ENCODE measurements at places on chromosomes 11 and 22. TPM values are rescaled to one million over a fixed set of nuclear protein-coding genes. Genes with fewer than 3 reads are reported as not detected.

DNA sequence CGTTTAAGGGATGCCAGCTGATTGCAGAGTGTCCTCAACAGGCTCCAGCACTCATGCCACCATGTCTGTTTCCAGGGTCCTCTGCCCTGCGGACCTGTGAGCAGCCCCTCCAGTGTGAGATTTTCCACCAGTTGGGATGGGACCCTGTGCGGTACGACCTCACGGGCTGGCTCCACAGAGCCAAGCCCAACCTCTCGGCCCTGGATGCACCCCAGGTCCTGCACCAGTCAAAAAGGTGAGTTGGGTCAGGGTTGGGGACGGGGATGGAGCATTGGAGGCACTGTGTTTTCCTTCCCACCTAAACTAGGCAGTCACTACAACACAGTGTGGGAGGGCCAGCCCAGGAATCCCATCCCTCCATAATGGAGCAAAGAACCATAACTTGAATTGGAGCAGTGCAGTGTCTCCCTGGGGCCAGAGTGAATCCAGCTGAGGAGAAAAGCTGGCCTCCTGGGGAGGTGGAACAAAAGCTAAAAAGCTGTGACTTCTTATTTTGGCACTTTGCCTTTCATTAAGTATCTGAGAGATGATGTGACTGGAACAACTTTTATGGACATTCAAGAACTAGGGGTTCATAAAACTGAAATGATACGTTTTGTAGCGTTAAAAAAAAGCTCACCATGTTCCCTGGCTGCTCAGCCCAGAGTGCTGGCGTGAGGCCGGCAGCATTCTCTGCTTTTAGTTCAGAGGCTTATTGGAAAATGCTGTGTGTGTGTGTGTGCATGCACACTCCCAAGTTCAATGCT lies 101.8 kb downstream of the MYO18B start:
- no peaks in the 10 kb centered on the region for H3K27me3 ChIP-seq
- no peaks in the 10 kb centered on the region for H3K36me3 ChIP-seq
- no peaks in the 10 kb centered on the region for H3K4me1 ChIP-seq
- H3K4me3 ChIP-seq: no peak overlapping the region
- no peak overlapping the region for H3K27ac ChIP-seq

The FAM227A gene
- polyA plus RNA-seq: not detected

GRCh38 chr11:8833568-8834315 lies 77.2 kb upstream of the AKIP1 start:
- no peak overlapping the region for H3K4me3 ChIP-seq
- H3K27me3 ChIP-seq: no peaks in the 10 kb centered on the region
- no peaks in the 10 kb centered on the region for H3K36me3 ChIP-seq
- no peak overlapping the region for H3K27ac ChIP-seq
- no peak for DNase-seq

The KRTAP5-8 gene
- polyA plus RNA-seq: not detected

DNA sequence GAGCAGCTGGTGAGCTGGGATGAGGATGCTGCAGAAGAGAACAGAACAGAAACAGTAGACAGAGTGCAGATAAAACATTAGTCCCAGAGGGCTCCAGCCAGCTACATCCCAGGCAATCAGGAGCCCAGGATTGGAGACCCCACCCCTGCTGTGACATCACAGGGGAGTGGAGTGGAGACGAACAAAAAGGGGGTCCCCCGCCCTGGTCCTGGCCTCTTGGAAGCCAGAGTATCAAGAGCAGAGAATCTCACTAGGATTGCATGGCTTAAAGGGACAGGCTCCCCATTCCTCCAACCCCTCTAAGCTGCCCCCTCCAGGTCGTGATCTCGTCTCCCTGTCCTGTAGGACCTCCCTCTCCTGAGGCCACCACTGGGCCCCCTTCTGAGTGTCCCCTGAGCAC lies at the start of gene P2RX3:
Gene P2RX3, plus strand, starts transcription at position 211 of the 400 bp plus-strand sequence. CDS start 199 bp downstream, outside the sequence.
- no peaks in the 10 kb centered on the region for H3K27me3 ChIP-seq
- no peak for DNase-seq
- H3K4me3 ChIP-seq: no peak within 1 kb of the TSS
- H3K4me1 ChIP-seq: peaks cover 18% of the 10 kb centered on the region

DNA sequence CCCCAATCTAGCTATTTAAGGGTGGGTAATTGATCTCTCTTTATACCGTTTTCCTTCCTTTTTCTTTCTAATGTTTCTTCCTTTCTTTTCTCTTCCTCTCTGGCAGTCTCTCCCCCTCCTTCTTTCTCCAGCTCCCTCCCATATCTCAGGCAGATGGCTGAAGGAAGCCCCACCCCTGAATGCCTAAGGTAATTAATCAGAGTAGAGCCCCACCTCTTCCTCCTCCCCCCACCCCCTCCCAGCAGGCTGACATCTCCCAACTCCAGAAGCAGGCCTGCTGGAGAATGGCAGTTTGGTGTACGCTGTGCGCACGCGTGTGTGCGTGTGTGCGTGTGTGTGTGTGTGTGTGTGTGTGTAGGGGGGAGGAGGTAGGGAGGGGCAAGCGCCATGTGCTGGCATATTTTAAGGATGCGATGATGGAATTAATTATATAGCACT lies 122.6 kb downstream of the APOL5 start:
- no peak overlapping the region for H3K27ac ChIP-seq
- H3K4me1 ChIP-seq: peaks cover 23% of the 10 kb centered on the region
- H3K27me3 ChIP-seq: peaks cover 8% of the 10 kb centered on the region
- no peak for DNase-seq
- H3K4me3 ChIP-seq: peak overlapping the region; percentile 9

DNA sequence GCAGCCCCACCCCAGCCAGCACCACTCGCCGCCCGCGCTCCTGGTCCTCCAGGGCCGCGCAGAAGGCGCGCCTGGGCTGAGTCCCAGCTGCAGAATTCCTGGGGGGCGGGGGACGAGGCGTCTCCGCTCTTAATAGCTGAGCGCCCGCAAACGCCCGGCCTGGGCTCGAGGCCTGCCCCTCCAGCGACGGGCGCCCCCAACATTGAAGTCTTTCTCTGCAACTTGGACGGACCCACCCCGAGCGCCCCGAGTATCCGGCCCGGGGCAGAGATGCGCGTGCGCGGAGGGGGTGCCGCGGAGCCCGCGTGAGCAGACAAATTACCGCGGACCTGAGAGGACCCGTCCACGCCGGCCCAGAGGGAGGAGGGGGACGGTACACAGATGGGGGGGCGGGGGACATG lies 6.7 kb upstream of the SYT7 start:
- H3K36me3 ChIP-seq: no peaks in the 10 kb centered on the region
- peaks cover 14% of the 10 kb centered on the region for H3K4me1 ChIP-seq

The PATE2 gene
- polyA plus RNA-seq: not detected

DNA sequence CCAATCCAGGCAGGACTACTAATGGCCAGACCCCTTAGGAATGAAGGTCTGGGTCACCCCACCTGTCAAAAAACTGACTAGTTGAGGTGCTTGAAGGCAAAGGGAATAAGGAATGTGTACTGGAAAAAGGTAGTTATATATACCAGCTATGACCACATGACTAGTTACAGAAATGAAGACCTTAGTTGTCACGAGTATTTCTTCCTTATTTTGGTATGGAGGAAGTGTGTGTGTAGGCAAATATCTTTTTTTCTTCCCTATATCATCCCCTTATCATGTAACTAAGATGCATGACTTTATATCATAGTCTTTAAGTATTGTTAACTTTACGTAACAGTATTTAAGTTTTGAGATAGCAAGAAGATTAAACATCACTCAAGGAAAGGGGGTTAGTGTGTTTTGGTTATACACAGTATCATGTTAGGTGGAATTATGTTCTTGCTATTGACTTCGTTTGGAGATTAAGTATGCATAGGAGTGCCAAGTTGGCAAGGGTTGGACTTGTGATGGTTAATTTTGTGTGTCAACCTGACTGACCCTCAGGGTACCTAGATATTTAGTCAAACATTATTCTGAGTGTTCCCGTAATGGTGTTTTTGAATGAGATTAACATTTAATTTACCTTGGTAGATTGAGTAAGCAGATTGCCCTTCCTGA lies 38.2 kb upstream of the NARS2 start:
- H3K27ac ChIP-seq: no peak overlapping the region
- no peak overlapping the region for H3K4me3 ChIP-seq
- H3K36me3 ChIP-seq: no peaks in the 10 kb centered on the region

DNA sequence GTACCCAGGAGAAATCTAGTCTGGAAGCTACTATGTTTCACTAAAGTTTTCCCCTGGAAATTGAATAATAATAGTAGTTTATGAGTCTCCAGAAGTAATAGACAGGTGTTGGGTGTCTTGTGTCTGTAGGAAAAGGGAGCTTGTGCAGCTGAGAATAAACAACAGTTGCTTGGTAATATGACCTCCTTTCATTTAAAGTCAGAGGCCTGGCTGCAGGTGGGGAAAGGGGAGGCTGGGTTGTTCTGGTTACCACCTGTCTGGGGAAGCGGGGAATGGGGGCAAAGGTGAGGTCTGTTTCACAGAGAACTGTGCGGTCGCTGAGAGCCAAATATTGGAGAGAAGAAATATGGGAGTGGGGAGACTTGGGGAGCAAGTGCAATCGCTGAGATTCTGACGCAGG lies 3.3 kb upstream of the GRAMD1B start:
- H3K27ac ChIP-seq: no peak overlapping the region
- H3K27me3 ChIP-seq: no peaks in the 10 kb centered on the region
- no peak for DNase-seq
- peaks cover 18% of the 10 kb centered on the region for H3K4me1 ChIP-seq

DNA sequence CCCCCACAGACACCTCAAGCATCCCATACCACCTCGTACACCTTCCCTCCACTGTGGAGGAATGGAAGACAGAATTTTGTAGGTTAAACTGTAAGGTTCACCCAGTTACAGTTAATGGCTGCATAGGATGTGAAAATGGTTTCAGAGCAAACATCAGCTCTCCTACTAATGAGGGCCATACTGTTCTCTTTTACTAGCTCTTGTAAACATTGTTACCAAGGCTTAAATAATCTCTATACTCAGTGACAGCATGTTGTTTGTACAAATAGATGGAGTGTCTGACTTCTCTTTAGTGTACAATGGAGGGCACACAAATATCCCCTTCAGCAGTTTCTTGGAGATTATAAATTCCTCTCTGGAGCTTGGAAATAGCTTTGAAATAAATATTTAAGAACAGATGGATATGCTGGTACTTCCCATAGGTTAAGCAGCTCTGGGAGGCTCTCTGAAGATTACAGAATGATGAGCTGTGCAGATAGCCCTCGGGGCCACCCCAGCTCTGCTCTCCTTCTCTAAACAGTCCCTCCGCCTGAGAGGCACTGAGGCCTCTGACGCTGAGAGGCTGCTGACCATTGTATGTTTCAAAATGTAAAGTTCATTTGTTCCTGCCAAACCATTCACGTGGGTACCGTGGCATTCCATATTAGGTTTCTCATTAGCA lies 25.7 kb downstream of the TTC12 start:
- H3K27me3 ChIP-seq: no peaks in the 10 kb centered on the region
- no peak overlapping the region for H3K4me3 ChIP-seq
- no peak overlapping the region for H3K27ac ChIP-seq
- no peaks in the 10 kb centered on the region for H3K4me1 ChIP-seq
- no peaks in the 10 kb centered on the region for H3K36me3 ChIP-seq

DNA sequence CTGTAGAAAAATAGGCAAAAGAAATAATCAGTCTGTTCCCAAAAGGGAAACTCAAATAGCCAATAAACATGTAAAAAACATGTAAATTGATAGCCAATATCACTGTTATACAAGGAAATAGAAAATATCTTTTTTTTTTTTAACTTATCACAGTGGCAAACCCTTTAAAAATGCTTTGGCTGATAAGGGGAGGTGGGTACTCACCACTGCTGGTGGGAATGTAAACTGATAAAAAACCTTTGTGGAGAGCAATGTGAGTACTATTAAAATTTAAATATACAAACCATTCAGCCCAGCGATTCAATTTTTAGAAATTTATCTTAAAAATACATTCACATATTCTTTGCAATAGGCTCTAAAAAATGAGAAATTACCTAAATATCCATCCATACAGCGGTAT lies 3.6 kb downstream of the RPUSD4 start:
- peaks cover 50% of the 10 kb centered on the region for H3K36me3 ChIP-seq
- H3K27ac ChIP-seq: no peak overlapping the region
- no peaks in the 10 kb centered on the region for H3K27me3 ChIP-seq
- H3K4me3 ChIP-seq: no peak overlapping the region
- DNase-seq: no peak

DNA sequence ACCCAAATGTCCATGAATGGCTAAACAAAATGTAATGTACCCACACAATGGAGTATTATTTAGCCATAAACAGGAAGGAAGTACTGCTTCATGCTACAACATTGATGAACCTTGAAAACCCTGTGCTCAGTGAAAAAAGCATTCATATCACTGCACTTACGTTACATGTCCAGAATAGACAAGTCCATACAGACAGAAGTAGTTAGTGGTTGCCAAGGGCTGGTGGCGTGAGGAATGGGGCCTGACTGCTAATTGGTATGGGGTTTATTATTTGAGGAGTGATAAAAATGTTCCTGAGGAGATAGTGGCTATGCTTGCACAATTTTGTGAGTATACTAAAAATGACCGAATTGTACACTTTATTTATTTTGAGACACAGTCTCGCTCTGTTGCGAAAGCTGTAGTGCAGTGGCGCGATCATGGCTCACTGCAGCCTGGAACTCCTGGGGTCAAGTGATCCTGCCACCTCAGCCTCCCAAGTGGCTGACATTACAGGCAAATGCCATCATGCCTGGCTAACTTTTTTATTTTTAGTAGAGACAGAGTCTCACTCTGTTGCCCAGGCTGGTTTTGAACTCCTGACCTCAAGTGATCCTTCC lies 7.7 kb upstream of the SYVN1 start:
- no peaks in the 10 kb centered on the region for H3K4me1 ChIP-seq
- no peaks in the 10 kb centered on the region for H3K36me3 ChIP-seq
- no peak overlapping the region for H3K27ac ChIP-seq
- H3K4me3 ChIP-seq: no peak overlapping the region
- no peaks in the 10 kb centered on the region for H3K27me3 ChIP-seq

The GRIA4 gene
- not detected for polyA plus RNA-seq

The MMP10 gene
- not detected for polyA plus RNA-seq

The PNPLA5 gene
- not detected for polyA plus RNA-seq

The SPON1 gene
- not detected for polyA plus RNA-seq

The ELMOD1 gene
- not detected for polyA plus RNA-seq

GRCh38 chr22:17944256-17944655 lies 80.1 kb downstream of the MICAL3 start:
- H3K4me3 ChIP-seq: no peak overlapping the region
- H3K36me3 ChIP-seq: no peaks in the 10 kb centered on the region
- H3K4me1 ChIP-seq: no peaks in the 10 kb centered on the region

The TEX12 gene
- not detected for polyA plus RNA-seq

- H3K27me3 ChIP-seq: no peaks in the 10 kb centered on the region
- no peaks in the 10 kb centered on the region for H3K4me1 ChIP-seq
- no peak overlapping the region for H3K27ac ChIP-seq
Measured at GRCh38 chr22:47814474-47814873, 1052.0 kb downstream of the TBC1D22A start.

The ZNF215 gene
- not detected for polyA plus RNA-seq

- no peaks in the 10 kb centered on the region for H3K36me3 ChIP-seq
Measured at GRCh38 chr11:77300695-77301094, 791 bp downstream of the GDPD4 start.

- no peak overlapping the region for H3K27ac ChIP-seq
- no peak overlapping the region for H3K4me3 ChIP-seq
- H3K36me3 ChIP-seq: no peaks in the 10 kb centered on the region
- no peaks in the 10 kb centered on the region for H3K4me1 ChIP-seq
- no peaks in the 10 kb centered on the region for H3K27me3 ChIP-seq
Measured at GRCh38 chr11:133388975-133389568, 143.2 kb downstream of the OPCML start.

Measured in CD14-positive monocyte (primary cell).